ENCODE measurements at places on chromosomes 2 and 18.

- DNase-seq: no peak
Measured at GRCh38 chr2:1594123-1594372, 150.3 kb downstream of the PXDN start.

DNA sequence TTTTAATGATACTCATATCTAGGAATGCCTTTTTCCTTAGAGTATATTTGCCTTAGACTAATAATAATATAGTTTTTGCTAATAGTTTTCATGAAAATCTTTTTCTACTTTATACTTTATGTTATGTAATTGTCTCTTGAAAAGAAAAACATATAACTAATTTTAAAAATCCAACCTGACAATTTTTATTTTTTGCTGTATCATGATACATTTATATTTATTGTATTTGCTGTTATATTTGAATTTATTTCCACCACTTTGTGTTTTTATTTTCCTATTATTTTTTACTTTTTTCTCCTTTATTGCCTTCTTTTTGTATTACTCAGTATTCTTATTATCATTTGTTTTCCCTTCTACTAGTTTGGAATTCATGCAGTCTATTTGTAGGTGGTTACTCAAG lies 85.4 kb downstream of the MBD5 start:
- no peak for DNase-seq

- no peak for DNase-seq
Measured at GRCh38 chr2:96804986-96805385, 11.1 kb upstream of the CNNM3 start.

DNA sequence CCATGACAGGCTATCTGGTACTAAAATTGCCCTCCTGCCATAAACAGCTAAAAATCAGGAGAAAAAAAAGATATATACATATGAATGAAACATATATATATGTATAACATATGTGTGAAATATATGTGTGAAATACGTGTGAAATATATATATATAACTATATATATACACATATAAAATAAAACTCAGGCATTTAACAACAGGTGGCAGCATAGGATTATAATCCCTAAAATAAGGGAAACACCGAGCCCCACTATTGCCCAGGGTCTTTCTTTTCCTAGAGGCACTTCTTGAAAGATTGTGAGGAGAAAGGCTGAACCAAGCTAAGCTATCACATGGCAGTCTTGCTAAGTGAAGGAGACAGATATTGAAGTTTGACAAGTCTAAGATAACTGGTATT lies 65.9 kb upstream of the CYTIP start:
- DNase-seq: no peak

- no peak for DNase-seq
Measured at GRCh38 chr2:49306925-49307324, 152.6 kb upstream of the FSHR start.

GRCh38 chr2:8957628-8958027 lies 45.9 kb downstream of the MBOAT2 start:
- no peak for DNase-seq

DNA sequence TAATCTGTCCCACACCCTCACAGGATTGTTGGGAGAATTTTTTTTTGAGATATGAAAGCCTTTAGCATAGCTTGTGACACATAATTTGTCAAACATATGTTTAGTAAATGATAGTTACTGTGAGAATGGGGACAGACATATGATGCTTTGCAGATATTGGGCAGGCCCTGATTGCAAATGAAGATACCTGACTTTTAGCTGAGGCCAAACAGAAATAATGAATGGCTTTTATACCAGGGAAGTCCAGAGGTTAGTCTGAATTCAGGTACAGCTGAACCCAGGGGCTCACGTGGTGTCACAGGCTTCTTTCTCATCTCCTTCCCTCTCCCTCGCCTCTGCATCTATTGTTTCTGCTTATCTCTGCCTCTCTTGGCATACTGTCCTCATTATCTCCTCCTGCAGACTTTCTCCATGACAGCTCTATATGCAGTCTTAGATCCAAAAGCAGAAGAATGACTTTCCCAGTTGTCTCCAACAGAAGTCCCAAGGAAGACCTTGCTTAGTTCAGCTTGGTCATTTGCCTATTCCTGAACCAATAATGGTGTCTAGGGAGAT lies 4.9 kb upstream of the WNT10A start:
- DNase-seq: no peak

GRCh38 chr18:777021-777420 lies 35.0 kb downstream of the YES1 start:
- DNase-seq: peak; percentile 15

GRCh38 chr2:42804891-42805290 lies 12.5 kb upstream of the HAAO start:
- DNase-seq: no peak

GRCh38 chr18:34957119-34957863 lies 83.9 kb upstream of the MAPRE2 start:
- DNase-seq: no peak

- DNase-seq: no peak
Measured at GRCh38 chr2:11625671-11626070, 44.3 kb downstream of the NTSR2 start.

DNA sequence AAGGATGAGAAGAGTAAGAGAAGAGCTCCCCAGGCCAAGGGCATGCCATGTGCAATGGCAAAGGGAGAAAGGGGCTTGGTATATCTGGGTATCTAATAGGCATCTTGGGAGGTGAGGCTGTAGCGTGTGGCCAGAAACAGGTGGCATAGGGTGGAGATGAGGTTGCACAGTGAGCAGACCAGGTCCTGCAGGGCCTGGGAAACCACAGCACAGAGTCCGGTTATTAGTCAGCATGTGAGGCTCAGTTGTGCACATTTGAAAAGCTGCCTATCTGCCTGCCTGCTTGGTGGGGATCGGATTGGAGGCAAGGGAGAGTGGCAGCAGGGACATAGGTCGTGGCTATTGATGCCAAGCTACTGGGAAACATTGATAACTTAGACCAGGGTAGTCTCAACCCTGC lies 190.6 kb downstream of the TPGS2 start:
- no peak for DNase-seq

DNA sequence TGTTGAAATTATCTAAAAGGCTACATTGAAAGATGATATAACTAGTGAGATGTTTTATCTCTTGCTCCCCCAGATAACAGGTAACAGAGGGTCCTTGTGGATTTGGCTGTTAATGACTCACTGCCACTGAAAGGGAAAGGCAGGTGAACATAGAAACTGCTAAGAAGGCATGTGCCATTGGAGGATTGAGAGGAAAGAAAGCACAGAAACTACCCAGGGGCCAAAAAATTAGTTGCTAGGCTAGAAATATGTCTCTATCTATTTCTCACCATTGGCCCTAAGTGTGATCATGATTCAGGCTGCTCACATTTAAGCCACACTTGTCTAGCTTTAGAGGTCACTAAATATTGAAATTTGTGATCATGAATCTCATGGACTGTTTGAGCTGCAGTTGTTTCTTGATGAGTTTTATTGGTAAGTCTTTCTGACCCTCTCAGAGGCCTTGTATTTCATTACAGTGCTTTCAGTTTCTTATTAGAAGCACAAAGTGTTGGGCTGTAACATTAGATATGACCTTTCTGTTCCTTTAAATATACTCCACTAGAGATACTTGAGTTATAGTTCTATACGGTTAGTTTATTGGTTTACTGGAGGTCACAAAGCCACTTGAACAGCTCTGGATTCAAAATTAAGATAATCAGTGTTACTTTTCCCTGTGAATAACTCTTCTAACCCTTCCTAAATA lies 26.2 kb downstream of the NAB1 start:
- no peak for DNase-seq

- no peak for DNase-seq
Measured at GRCh38 chr18:79918615-79919011, 32.8 kb downstream of the SLC66A2 start.

GRCh38 chr2:58732999-58733398 lies 491.9 kb upstream of the FANCL start:
- DNase-seq: no peak

DNA sequence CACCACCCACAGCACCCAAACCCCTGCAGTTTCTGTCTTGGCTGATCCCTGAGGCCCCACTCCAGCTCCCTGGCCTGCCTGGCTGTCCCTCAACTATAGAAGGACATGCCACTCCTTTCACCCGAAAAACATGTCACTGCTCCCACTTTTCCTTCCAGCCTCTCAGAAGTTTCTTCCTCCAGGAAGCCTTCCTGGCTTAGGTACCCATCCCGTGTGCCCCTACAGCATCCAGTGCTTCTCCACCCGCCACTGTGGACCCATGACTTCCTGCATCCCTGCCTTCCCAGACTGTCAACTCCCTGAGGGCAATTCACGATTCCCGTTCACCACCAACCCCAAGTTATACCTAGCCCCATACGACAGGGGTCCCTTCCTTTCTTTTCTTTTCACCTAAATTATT lies 21.5 kb downstream of the ARID5A start:
- DNase-seq: no peak

DNA sequence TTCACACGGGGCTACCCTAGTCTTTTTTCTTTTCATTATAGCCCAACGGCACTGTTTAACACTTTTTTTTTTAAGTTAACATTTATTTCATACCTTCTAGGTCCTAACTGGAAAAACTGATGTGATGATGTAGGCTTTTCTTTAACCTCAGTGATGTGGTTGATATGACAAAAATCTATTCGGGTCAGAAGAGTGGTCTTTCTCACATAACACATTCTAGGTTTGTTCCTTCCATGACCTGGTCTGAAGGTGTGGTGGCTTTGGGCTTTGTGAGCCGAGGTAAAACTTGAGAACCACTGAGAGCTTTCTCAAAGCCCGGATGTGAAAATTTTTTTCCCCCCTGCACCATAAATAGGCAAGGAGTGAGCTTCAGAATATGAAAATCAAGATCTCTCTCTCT lies 44.2 kb downstream of the GPD2 start:
- no peak for DNase-seq

DNA sequence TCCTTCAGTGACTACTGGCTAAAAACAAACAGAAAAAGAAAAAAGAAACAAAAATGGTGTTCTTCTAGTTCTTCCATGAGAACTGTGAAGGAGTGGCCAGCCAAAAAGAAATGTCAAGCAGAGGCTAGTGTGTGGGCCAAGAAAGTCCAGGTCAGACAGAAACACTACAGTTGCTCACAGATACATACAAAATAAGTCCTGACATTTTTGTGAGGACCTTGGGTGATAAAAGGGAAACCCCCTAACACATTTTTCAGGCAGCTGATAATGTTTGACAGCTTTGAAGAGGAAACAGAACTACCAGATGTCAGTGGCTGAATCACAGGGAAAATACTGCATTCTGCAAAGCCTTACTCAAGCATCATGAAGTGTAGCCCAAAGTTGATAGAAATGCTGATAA lies 28.1 kb downstream of the ARHGAP25 start:
- DNase-seq: no peak

- DNase-seq: no peak
Measured at GRCh38 chr2:105888625-105889024, 143.9 kb downstream of the NCK2 start.

GRCh38 chr2:233934524-233934923 lies 17.4 kb downstream of the TRPM8 start:
- no peak for DNase-seq

- no peak for DNase-seq
Measured at GRCh38 chr2:183250061-183250460, 125.8 kb downstream of the NUP35 start.

GRCh38 chr2:190069936-190070696 lies 7.6 kb upstream of the MSTN start:
- peak; percentile 52 for DNase-seq

DNA sequence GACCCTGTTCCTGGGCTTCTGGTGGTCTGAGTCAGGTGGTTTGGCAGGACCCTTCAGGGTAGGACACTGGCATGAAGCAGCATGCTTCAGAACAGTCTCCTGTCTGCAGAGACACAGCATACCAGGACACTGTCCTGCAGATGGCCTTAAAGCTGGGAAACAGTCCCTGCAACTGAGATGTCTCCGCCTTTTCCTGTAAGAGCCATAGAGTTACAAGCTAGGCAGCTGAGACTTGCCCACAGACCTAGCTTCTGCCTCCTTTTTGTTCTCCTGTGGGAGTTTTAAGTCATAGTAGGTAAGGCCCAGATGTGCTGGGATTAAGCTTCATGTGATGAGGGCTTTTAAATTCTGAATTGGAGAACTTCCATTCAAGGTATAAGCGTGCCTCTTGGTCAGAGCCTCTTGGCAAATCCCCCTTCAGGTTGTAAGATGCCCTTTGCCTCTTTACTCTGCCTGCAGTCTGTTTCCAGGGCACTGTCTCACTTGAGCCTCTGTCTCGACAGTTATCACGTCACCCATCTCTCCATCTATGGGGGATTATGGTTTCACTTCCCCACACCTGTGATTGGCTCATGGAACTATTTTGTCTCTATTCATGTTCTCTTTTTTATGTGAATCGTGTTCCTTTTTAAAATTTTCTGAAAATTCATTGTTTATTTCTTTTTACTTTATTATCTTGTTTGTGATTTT lies 51.8 kb downstream of the COA5 start:
- DNase-seq: no peak

DNA sequence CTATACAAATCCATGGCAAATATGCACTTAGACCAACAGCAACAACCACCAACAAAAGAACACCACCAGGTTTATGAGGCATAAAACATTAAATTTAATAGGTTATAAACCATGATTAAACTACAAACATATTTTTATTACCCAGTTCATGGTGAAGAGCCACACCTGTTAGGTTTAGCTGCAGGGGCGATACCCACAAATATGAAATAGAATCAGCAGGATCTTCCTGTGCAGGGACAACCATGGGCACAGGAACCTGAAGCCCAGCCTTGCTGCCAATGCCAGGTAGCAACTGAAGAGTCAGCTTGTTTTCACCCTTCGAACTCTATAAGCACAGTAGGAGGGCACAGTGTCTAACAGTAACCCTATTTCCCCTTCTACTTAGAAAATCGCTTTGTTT lies 675.0 kb downstream of the SATB2 start:
- no peak for DNase-seq

- no peak for DNase-seq
Measured at GRCh38 chr2:59741840-59742239, 811.6 kb downstream of the BCL11A start.

DNA sequence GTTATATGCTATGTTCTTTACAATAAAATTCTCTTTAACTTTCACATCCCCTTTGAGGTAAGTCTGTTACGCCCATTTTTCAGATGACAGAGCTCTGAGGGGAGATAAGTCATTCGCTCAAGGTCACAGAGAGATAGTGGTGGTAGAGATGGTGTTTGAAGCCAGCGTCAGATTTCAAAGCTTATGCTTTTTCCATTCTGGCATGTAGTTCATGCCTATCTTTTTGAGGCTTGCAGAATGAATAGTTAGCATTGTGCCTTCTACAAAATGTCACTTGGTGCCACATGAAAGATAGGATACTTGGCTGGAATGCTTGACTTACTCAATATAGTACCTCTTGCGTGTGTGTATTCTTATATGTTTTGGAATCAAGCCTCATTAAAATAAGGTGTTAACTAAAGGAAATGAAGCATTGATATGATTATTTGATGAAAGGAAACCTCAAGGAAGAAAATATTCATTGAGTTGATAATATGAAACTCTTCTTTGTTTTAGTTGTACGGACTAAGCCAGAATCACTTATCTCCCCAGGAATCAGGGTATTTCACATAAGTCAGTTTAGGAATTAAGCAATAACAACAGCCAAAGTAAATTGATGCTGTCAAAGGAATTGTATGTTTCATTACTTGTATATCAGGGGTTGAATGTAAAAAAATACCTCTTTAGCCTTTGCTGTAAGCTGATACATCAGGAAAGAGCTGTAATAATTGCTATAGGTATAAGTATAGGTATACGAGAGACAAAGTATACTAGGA lies 15.5 kb downstream of the SPATS2L start:
- DNase-seq: no peak
